ENCODE measurements at places on chromosomes 7 and 10.

DNA sequence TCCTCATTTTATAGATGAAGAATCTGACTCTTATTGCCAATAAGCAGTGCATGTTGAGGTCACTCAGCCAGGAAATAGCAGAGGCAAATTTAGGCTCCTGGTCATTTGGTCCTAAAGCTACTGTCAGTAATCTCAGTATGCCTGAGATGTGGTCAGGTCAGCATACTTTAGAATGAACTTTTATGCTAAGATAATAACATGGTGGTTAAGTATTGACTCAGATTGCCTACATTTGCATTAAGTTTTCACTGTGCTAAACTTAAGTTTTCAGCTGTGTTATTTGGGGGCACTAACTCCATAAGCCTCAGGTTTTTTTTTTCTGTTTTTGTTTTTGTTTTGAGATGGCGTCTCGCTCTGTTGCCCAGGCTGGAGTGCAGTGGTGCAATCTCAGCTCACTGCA lies 35.9 kb upstream of the CCSER2 start:
- DNase-seq, result no peak

DNA sequence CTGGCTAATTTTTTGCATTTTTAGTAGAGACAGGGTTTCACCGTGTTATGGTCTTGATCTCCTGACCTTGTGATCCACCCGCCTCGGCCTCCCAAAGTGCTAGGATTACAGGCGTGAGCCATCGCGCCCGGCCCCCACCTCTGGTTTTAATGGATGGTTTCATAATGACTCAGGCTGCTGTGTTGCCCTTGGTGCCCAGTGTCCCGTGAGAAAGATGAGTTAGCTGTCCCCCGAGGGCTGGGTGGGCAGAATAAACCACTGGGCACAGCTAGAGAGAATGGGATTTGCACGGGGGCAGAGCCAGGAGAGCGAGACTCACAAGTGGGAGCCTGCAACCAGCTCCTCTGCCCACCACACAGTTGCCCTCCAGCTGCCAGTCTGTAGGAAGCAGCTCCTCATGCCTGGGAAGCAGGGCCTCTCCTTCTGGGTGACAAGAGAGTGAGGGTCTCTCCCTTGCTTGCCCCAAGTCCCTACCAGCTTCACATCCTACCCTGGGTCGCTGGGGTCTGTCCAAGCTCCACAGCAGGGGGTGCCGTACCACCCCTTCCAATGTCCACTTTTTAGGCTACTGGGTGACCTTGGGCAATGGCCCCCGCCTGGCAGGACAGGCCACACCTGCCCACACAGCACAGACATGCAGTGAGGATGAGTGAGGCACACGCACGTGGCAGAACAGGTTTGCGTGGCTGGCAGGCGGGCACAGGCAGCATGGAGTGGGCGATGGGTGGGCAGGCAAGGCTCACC lies 16.1 kb upstream of the NDST2 start:
- DNase-seq, result no peak

- no peak for DNase-seq
Observed at GRCh38 chr7:132160611-132161532, 415.4 kb downstream of the PLXNA4 start.

DNA sequence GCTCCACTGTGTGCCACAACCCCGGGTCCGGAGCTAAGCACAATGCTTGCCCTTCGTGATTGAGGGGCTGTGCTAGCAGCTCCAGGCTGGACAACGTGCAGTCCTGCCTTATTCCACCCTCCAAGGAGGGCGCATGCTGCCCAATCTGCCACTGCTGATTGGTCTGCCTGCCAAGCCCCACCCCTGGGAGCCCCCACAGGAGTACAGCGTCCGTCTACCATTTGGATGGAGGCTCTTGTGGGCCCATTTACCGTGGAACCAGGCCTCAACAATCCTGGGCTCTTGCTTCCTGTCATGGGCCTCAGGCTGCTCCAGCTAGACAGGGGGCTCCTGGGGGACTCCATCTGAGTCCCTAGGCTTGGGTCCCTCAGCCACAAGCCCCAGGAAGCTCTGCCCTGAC lies 173.3 kb downstream of the SLIT1 start:
- DNase-seq, result peak; percentile 49
